GM03348 (cell line): ENCODE measurements at places on chromosomes 4 and X.
A peak's percentile ranks its signal among the peaks of the same experiment; 100 is the strongest.

- DNase-seq: no peak
Observed at GRCh38 chr4:11116940-11117339, 311.8 kb downstream of the HS3ST1 start.

- DNase-seq: no peak
Observed at GRCh38 chr4:21013501-21013900, 313.2 kb downstream of the PACRGL start.

DNA sequence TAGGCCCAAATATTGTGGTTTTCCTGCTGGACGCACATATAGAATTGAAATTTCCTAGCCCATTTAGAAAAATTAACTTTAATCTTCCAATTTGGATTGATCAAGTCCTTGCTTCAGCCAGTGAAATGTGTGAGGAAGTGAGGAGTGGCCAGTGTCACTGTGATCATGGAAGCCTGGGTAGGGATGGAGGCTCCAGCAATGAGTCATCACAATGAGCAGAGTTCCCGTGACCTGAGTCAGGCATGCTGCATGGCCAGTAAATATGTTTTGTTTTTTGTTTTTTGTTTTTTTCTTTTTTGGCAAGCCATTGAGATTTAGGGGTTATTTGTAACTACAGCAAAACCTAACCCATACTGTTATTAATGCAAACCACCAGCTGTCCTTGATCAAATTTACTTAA lies 52.1 kb downstream of the IDS start:
- peak; percentile 58 for DNase-seq

DNA sequence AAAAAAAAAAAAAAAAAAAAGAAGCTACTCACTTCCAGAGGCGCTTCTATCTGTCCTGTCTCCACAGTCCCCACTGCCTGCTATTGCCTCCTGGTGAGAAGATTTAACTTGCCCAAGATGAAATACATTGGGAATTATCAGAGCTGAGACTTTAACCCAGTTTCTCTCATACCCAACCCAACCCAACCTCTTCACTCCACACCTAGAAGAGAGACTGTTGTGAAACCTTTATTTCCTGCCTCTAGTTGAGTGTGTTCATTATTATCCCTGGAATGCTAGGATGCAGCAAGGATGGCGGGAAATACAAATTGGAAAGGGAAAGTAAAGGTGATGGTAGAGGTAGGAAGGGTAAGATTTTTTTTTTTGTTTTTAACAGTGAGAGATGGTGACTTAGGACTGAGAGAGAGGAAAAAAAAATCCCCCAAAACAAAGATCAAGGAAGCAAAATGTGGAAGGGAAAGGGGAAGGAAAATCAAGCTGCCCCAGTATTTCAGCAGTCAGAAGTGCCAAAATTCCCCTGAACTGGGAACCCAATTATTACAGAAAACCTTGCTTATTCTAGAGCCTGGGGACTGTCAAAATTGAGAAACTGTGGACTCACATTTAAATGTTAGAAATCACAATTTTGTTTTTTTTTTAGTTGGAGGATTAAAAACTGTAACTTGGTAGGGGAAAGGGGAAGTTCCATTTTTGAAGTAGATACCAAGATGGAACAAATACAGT lies 253.0 kb downstream of the PTTG2 start:
- DNase-seq: no peak

GRCh38 chr4:90992213-90992612 lies 865.0 kb downstream of the CCSER1 start:
- no peak for DNase-seq

DNA sequence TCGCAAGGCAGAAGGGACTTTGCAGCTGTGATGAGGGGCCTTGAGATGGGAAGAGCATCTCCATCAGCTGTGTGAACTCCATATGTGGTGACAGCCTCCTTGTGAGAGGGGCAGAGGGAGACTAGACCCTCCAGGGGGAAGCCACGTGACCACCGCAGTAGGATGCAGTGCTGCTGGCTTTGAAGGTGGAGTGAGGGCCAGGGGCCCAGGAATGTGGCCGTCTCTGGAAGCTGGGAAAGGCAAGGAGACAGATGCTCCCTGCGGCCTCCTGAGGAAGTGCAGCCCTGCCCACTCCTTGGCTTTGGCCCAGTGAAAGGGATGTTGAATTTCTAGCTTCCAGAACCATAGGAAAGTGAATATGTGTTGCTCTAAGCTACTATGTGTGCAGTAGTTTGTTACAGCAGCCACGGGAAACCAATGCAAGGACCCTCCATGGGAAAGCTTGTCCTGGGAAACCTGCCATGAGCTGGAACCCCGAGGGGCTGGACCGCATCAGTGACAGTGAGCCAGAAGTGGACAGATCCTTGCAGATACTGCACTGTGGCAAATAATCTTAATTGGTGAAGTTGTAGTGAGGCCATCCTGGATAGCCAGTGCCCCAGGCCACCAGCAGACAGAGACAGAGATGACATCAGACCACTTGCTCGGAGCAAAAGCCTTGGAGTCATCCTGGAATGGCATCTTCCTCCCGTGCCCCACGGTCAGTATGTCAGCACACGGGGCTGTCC lies 35.4 kb upstream of the SORCS2 start:
- DNase-seq: peak; percentile 81

DNA sequence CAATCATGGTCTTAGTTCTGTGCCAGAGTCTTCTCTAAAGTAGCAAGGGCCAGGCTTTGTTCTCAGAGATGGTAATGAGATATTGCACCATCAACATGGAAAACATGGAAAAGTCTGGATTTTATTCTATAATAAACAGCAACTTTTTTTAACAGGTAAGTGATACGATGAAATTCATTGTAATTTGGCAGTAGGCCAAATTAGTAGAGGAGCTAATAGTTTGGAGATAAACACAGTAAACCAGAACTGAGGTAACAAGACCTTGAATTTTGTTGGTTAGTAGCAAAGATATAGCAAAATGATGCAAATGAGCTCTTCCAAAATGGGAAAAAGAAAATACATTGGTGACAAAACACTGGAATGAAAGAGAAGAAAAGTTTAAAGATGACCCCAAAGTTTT lies 126.6 kb downstream of the TET2 start:
- DNase-seq: no peak

GRCh38 chrX:97806238-97806637 lies 922.5 kb downstream of the RPA4 start:
- DNase-seq: peak; percentile 5

DNA sequence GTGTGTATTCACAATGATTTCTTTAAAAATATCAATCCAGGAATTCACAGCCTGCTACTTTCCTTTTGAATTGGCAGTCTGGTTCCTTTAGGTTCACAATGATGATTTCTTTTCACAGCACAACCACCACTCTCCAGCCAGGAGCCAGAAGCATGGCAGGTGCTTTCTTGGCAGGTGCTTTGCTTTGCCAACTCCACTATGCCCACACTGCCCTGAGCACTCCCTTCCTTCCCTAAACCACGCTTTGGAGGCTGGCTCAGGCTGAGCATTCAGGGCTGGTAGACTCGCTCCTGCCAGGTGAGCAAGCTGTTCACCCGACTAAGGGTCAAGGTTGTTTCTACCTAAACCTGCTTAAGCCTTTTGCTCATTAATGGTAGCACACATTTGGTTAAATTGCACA lies 184.5 kb downstream of the SH3KBP1 start:
- no peak for DNase-seq

DNA sequence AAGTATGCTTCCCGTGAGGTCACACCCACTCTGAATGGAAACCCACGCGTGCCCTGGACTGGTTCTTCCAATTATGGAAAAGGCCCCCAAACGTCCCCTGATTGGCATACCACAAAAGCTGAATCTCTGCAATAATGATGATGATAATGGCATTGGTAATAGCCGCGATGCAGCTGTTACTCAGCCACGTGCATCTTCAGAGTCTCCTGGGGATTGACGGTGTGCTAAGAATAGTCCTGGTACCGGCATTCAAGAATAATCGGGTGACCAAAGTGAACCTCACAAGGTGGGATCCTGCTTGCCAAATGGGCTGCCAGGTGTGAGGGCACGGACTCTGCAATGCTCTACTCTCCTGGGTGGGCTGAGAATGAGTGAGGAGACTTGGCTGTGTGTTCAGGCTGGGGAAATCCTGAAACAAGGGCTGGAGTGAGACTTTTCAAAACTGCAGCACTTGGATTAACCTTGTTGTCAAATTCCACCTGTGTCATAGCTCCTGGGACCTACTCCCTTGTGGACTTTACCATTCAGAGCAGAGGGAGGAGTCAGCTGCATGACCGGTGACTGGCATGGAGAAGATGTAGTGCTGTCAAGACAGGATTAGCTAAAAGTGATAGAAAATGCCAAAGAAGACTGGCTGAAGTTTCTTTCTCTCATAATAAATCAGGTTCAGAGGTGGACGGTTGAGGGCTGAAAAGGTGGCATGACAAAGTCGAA lies 615.4 kb downstream of the MID1IP1 start:
- DNase-seq: no peak
